CD4-positive, alpha-beta T cell treated with Interleukin-4 for 4 hours (primary cell): ENCODE measurements at places on chromosomes 12 and 14.

- DNase-seq = peak; percentile 14
These were observed 8.4 kb downstream of the PAPLN start for GRCh38 chr14:73245480-73246325.

DNA sequence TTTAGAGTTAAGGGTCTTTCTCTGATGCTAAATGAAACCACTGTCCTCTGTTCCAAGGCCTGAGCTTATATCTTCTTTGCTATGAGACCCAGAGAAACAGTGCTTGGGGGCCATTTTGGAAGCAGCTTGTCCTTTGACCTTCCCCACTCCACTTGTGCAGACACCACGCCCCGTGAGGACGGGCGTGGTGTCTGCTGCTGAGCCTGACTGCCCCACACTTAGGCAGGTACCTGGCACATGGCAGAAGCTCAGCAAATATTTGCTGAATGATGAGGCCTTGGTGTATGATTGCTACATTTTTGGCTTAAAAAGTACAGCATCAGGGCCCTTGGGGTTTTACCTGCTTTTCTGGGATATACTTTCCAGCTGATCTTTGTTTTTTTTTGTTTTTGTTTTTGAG, 69.9 kb downstream of the RASSF3 start:
- DNase-seq = no peak

DNA sequence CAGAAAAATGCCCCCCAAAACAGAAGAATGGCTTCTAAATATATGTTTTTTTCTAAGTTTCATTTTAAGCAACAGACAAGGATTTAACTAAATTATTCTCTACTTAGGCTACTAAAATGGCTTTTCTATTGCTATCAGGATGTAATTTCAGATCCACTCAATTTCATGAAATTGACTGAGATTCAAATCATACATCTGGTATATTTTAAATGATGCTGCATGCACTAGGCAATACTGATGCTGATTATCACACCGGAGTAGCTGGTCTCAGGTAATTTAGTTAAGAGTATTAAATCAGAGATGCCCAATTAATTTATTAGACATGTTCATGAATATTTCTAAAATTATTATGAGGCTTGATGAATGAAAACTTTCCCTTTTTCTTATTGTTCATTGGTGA, 151.7 kb downstream of the APAF1 start:
- DNase-seq = no peak

DNA sequence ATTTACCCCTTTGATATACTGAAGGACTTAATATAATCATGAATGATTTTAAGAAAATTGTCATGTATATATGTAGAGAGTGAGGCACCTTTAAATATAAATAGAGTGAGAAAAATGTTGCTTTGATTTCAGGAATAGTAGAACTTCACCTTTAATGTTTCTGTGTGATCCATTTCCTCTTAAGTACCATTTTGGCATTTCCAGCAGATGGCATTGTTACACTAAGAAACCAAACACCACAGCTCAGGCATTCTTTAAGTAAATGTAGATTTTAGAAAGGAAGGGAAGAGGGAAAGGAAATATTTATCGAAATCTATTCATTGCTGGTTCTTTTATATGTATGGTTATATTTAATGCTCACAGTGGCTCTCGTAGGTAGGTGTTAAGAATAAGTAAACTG, 556.7 kb upstream of the FBXO33 start:
- DNase-seq = peak; percentile 0

DNA sequence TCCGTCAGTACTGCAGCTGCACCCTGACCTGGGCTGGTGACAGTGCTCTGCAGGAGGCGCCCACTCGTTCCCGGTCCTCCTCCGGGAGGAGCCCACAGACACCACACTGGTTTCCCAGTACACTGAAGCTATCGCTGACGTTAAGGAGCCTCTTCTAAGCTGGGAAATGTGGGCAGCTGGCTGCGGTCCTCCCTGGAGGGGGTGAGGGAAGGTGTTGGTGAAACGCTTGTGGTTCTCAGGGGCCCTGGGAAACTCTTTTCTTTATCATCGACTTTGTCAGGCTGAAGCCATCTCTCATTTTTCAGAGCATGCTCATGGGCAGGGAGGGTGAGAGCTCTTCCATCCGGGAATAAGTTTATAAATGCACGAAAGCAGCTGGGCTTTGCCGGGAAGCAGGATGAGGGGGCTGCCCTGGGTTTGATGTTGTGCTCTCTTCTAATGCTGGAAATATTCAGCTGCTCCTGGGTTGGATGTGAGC, 176.0 kb downstream of the CHST11 start:
- DNase-seq = no peak

- no peak for DNase-seq
These were observed 13.1 kb upstream of the PPP4R4 start for GRCh38 chr14:94161058-94161457.

GRCh38 chr14:63214417-63215196, 10.4 kb downstream of the RHOJ start:
- no peak for DNase-seq

GRCh38 chr12:123752046-123752445, 10.1 kb upstream of the DNAH10 start:
- no peak for DNase-seq

GRCh38 chr12:48882315-48882687, 16.6 kb upstream of the RND1 start:
- no peak for DNase-seq

- no peak for DNase-seq
These were observed 4.3 kb upstream of the KRT81 start for GRCh38 chr12:52295663-52296062.

GRCh38 chr14:90883782-90884181, 67.6 kb upstream of the TTC7B start:
- DNase-seq = no peak

DNA sequence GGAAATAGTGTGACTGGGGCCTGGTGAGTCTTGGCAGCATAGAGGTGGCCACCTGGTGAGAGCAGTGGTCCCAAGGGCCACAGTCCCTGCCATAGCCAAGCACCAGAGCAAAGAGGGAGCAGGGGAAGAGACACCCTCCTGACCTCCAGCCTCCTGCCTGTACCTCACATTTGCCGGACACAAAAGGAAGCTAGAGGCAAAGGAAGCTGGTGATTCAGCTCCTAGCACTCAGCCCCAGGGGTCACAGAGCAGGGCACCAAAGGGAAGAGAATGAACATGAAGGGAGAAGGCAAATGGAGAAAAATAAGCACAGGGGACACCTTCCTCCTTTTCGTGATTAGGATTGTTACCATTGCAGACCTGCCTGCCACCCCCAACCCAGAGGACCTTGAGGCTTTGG, 216.8 kb downstream of the ZFP36L1 start:
- DNase-seq = no peak

DNA sequence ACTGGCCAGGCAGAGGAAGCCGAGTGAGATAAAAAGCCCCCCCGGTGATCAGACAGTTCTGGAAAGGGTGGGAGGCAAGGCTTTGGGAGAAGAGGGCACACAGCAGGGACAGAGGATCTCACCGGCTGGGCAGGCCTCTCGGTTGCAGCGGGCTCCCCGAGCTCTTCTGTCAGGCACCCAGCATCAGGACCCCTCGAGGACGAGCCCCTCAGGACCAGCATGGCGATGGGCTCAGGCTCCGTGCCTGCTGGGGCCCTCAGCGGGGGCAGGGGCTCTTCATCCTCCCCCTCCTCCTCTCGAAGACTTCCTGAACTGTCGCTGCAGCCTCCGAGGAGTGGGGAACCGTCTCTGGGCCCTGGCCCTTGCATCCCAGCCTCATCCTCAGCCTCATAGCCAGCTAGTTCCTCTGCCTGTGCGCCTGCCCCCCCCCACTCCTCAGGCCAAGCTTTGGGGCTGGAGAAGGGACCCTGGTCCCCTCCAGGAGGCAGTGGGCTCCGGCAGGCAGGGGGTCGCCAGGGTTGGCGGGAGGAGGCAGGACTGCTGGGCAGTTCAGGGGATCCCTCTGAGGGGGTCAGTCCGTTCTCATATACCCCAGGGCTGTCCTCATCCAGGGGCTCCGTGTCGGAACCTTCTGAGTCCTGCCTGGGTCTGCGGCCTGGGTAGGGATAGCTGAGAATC, 3.4 kb upstream of the AP1G2 start:
- no peak for DNase-seq

GRCh38 chr14:58455593-58456265, 28.2 kb downstream of the KIAA0586 start:
- no peak for DNase-seq
